A673 (cell line): ENCODE measurements at places on chromosomes 12 and 14.
A peak's percentile ranks its signal among the peaks of the same experiment; 100 is the strongest.

DNA sequence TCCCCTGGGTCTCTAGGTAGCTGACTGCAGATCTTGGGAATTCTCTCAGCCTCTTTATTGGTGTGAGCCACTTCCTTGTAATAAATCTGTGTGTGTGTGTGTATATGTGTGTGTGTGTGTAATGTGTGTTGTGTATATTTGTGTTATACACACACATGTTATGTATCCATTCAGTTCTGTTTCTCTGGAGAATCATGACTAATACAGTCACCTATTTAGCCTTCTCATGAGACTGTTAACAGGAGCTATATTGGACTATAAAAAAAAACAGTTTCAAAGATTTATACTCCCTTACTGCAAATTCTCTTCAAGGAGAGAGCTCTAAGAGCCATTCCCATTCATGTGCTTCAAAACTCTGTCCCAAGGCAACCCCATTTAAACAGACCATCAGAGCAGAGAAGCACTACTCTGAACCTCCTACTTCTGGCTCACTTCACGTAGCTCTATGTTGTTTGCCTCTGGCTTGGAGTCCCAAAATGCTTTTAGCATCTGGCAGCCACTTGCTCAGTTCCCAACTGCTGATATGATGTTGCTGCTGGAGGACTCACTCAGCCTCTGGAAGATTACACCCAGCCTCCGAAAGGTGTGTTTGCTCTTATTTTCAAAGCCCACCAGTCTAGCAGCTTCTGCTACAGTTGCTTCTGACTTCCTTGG lies 48.7 kb upstream of the KITLG start:
- DNase-seq, result no peak

GRCh38 chr14:33081259-33081658 lies 142.6 kb downstream of the NPAS3 start:
- DNase-seq, result no peak

GRCh38 chr12:20370866-20371519 lies 2.7 kb downstream of the PDE3A start:
- peak; percentile 18 for DNase-seq

DNA sequence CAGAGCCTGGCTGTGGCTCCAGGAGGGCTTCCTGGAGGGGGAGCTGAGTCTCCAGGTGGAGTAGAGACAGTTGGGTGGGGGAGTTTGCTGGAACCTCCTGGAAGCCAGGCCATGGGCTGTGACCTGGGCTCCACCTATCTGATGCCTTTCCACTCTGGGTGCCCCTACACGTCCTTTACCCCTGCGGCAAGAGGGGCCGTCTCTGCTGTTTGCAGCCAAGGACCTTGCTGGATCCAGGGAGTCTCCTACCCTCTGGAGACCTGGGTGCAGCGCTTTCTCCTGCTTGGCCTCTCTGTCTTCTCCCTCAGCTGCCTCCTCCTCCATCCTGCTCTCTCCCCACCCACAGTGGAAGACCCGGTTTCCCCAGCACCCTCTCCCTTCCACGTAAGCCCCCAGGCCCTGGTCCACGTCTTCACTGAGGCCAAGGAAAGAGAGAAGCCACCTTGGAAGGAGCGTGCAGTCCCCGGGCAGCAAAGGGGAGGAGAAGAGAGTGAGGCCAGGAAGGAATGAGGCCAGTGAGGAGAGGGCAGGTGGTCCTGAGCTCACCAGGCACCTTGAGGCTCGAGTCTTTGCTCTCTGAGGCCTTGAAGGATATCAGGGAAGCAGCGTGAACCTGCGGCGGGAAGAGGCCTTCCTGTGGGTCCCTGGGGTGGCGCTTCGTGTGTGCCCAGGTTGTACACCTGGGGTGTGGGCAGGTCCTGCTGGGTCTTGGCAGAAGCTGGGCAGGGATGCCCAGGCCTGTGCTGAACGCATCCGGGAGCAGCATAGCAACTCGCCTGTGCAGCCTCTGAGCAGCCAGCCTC lies 294.3 kb upstream of the RTL1 start:
- DNase-seq, result no peak

DNA sequence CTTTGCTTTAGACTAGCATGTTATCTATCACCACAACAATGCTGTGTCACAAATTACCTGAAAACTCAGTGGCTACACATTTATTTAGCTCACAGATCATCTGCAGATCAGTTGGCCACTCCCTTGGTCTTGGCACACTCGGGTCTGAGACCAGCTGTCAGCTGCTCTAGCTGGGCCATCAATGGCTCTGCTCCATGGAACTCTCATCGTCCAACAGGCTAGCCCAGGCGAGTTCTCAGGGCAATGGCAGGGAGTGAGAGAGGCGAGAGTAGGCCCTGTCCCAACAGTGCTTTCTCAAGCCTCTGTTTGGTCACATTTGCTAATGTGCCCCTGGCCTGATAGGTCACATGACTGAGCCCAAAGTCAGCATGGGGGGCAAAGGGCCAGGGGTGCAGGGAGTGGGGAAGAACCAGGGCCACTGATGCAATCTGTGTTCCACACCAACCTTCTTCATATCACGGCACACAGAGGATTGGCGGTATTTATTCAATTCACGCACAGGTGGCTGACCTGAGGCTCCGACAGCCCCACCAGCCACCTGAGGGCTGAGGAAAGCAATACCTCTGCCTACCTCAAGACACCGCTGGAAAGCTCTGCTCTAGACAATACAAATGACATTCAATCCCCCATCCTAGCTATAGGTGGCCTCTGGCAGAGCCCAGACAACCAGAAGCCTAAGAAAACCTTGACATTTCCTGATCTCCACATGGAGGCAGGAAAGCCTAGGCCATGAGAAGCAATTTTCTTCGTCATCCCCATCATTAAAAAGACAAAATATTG lies 82.5 kb downstream of the NT5DC3 start:
- DNase-seq, result no peak

- no peak for DNase-seq
These were observed 12.5 kb upstream of the GLIPR1L2 start for GRCh38 chr12:75378354-75378753.

- no peak for DNase-seq
These were observed 155.4 kb upstream of the GZMB start for GRCh38 chr14:24789378-24789884.

- no peak for DNase-seq
These were observed 32.2 kb upstream of the DICER1 start for GRCh38 chr14:95189367-95190132.

DNA sequence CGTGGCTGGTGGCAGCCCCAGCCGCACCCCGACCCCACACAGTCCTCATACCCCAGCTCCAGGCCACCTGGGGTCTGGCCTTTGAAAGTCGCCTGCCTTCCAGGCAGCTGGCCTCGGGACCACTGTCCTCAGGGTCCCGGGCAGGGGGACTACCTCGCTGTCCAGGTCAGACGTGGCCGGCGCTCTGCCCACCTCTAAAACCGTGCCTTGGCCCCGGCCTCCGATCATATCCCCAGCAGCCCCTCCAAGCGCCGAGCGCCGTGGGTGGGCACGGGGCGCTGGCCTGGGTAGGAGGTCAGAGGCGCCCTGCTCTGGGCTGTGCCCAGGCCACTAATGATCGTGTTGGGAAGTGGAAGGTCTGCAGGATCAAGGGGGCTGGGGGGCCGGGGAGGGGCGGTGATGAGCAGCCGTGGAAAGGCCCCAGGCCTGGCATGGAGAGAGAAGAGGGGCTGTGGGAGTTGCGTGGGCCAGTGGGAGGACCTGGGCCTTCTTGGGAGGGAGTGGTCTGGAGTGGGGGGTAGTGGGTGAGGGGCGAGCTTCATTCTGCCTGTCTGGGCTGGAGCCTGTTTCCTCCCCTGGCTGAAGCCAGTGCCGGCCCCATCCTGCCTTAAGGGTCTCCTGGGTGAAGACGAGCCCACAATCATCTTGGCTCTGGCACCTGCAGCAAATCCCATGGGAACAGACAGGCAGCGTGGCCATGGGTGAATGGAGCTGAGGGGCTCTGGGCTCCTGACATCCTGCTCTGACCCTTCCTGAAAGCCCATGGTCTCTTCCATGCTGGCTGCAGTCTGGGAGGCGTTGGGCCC lies 4.9 kb downstream of the TMEM121 start:
- DNase-seq, result no peak

- DNase-seq, result no peak
These were observed 12.3 kb downstream of the UBE2N start for GRCh38 chr12:93429448-93429847.

DNA sequence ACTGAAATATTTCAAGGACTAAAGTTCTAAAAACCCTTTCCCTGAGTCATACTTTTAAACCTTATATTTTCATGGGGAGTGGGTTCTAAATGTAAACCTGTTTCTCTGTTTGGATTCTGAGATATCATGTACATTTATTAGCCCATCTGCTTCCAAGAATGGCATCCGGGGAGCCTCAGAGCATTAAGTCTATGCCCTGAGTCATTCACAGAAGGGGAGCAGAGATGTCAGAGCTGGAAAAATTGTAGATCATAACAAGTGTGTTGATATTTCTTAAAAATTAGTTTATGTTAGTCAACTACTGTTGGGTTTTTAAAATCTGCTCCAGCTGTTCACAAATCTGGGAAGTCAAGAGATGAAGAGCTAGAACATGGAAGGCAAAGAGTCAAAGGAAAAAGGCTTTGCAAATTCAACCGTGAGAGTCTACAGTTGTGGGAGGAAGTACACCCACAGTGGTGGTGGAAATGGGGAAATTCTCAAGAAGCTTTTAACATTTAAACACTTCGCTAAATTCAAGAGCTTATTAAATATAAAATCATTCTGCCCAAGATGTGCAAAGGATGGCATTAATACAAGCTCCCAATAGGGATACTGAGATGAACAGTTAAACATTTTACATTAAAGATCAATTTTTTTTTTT lies 70.5 kb upstream of the FLRT2 start:
- DNase-seq, result no peak

DNA sequence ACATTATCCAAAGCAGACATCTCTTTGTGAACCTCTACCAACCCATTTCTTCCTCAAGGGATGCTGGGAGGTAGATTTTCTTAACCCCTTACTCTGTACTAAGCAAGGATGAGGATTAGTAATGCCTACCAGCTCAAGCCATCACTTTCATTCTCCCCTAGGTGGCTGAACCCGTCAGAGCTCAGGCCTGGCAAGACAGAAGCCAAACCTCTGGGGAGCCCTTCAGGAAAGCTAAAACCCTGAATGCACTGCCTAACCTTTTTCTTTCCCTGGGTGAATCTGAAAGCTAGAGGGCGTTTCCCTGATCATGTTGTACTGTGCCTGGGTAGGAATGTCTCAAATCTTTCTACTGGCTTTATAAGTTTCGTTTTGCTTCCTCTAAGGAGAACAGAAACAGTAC lies 617.3 kb downstream of the RPL10L start:
- no peak for DNase-seq

DNA sequence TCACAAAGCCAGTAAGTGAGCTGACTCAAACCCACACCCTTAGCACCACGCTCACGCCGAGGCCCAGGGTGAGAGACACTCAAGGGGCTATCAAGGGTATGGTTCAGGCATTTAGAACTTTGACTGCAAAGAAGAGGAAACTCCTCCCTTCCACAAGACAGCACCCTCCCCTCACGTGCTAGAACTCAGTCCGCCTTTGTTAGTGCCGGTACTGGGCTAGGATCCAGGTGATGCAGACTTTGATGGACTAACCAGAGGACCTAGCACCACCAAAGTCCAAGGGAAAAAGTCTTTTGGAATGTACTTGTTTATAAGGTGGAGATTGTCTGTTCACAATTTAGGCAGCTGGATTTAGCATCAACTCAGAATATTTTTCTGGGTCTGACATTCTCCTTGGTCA lies 33.7 kb downstream of the VWF start:
- no peak for DNase-seq
